NCI-H187 (cell line): ENCODE measurements at places on chromosomes 5 and 9.

GRCh38 chr5:36561601-36562000 lies 44.8 kb upstream of the SLC1A3 start:
- DNase-seq, result no peak

DNA sequence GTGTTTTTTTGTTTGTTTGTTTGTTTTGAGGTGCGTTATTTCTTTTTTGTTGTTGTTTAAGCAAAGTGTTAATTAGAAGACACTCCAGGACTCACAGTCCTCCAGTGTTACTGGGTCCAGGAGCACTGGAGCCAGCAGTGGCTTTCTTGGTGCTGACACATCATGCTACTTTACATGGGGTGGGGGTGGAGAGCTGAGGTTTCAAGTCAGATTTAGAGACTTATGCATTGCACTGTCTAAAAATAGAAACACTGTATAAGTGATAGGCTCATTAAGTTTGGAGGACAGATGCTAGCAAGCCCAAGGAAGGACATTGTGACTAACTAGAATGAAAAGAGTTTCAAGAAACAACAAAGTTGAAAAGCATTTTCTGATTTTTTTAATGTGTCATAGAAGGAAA lies 2209.2 kb downstream of the MAT2B start:
- no peak for DNase-seq

GRCh38 chr5:68332080-68332451 lies 116.5 kb downstream of the PIK3R1 start:
- DNase-seq, result no peak

DNA sequence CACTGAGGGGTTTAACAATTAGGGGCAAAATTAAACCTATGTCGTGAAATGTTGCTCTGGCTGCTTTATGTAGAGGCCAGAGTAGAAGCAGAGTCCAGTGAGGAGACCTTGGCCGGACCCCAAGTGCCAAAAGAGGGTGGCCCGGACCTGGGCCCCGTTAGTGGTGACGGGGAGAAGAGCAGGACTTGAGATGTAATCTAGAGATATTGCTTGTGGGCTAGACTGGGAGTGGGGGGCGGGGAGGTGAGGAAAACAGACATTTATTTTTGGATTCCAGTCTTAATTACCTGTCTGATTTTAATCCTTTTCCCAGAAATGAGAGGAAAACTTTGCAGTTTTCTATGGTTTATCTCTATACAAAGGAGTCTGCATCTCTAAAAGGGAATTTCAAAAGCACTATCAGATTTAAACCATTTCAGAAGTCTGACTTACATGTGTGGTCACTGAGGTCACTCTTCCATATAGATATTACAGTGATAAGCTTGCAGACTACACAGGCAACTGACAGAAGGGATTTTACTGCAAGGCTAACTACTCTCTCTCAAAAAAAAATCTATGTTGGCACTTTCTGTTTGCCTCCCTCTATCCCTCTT lies 108.1 kb downstream of the MED27 start:
- no peak for DNase-seq
